ENCODE measurements at places on chromosomes 4 and X.

GRCh38 chr4:25477221-25477620, 100.2 kb downstream of the ANAPC4 start:
- DNase-seq = no peak

DNA sequence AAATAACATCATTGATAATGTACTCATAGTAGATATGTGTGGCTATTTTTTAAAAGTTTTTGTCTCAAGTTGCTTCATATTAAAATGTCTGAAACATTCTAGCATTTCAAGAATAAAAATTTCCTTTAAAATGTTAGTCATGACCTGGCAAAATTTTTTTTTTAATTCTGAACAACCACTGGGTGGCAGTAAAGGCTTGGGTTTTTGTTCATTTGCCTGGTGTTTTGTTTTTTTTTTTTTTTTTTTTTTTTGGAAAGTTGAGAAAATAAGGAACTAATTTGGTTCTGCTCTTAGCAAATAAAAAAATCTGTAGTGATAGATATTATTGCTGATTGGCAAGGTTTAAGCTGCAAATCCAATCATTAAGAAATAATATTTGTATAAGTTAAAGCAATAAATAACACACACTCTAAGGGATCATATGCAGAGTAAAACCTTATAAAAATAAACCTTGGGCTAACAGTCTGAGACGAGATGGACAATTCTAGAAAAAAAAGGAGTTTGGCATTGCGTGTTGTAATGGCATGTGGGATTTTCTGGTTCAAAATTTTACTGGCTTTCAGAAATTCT, 81.4 kb downstream of the CEP44 start:
- DNase-seq = no peak

DNA sequence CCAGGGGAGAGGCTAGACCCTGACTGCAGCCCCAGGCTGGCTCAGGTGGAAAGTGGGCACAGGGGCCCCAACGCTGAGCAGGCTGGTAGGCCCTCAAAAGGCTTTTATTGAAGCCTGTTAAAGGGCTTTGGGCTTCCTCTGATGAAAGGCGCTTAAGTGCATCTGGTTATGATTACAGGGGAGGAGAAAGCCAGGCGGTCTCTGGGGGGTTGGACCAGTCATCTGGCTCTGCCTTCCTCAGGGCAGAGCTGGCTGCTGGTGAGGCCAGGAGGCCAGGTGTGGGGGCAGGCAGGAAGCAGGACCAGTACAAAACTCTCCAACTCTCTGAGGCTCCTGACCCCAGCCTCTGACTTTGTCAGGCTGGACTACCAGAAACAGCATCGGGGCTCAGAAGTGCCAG, 68.8 kb upstream of the BCOR start:
- no peak for DNase-seq

GRCh38 chr4:42482516-42483327, 85.4 kb downstream of the SHISA3 start:
- DNase-seq = no peak

GRCh38 chrX:47228550-47229270, 4.1 kb upstream of the USP11 start:
- DNase-seq = no peak

- DNase-seq = peak; percentile 50
Measured at GRCh38 chr4:164977243-164978164, at the start of gene TRIM61. TSS of gene TRIM61 (minus strand) at chr4:164977657. CDS start at chr4:164970002, 7,655 bp downstream.

GRCh38 chrX:2554891-2555290, 54.1 kb upstream of the DHRSX start:
- no peak for DNase-seq

- no peak for DNase-seq
Measured at GRCh38 chrX:129996120-129996519, 13.7 kb downstream of the BCORL1 start.

GRCh38 chr4:73814679-73815078, 21.8 kb upstream of the CXCL6 start:
- DNase-seq = no peak

GRCh38 chrX:39262641-39263040, 461.4 kb downstream of the MID1IP1 start:
- DNase-seq = no peak

GRCh38 chr4:86564795-86565194, 29.3 kb upstream of the PTPN13 start:
- no peak for DNase-seq

- DNase-seq = peak; percentile 65
Measured at GRCh38 chr4:82905205-82905604, 4.7 kb downstream of the THAP9 start.

DNA sequence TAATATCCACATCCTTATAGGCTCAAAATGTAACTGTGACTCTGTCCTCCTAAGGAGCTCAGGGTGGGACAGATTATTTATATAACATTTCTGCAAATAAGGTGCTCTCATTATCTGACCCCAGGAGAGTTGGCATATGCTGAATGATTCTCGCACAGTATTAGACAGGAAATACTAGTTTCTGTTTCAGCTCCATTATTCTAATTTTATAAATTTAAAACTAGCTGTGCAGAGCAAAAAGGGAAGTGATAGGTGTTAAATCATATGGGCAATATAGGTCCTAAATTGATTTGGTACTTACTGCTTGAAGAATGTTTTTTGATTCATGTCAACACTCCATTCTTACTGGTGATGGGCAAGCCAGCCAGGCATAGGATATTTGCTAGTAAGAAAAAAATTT, 141.5 kb downstream of the GLRA2 start:
- DNase-seq = peak; percentile 13

- DNase-seq = no peak
Measured at GRCh38 chr4:153684971-153685371, 891 bp downstream of the TLR2 start.

GRCh38 chr4:186740822-186741221, 17.2 kb upstream of the FAT1 start:
- no peak for DNase-seq

- no peak for DNase-seq
Measured at GRCh38 chrX:120262859-120263708, 12.5 kb downstream of the ZBTB33 start.

DNA sequence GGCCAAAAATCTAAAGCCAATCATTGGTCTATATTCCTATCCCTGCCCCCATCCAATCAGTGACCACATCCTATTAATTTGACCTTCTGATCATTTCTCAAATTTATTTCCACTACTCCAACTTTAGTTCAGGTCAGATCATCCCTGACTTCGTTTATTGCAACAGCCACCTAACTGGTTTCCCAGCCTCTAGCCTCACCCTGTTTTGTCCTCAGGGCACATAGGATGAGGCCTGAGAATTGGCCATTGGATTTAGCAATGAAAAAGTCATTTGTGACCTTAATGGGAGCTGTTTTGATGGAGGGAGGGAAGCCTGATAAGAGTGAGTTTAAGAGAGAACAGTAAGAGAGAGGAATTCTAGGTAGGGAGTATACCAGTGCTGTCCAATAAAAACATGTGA, 155.0 kb downstream of the AMMECR1 start:
- DNase-seq = no peak

GRCh38 chrX:108736509-108737479, at the start of gene IRS4:
TSS of gene IRS4 (minus strand) at chrX:108736563.
- no peak for DNase-seq

GRCh38 chr4:183478926-183479325, 25.9 kb upstream of the ING2 start:
- no peak for DNase-seq

GRCh38 chrX:97842468-97843199, 958.9 kb downstream of the RPA4 start:
- no peak for DNase-seq

- no peak for DNase-seq
Measured at GRCh38 chrX:128365492-128365891, 313.3 kb upstream of the ACTRT1 start.

GRCh38 chr4:37757121-37757520, 69.4 kb upstream of the PGM2 start:
- DNase-seq = no peak

GRCh38 chr4:108192056-108192455, 23.3 kb upstream of the LEF1 start:
- DNase-seq = no peak

- no peak for DNase-seq
Measured at GRCh38 chr4:113979148-113979904, at the start of gene ARSJ. TSS of gene ARSJ (minus strand) at chr4:113979647. CDS start at chr4:113978834, 813 bp downstream.
